Esophagus squamous epithelium (tissue), 5 donors: ENCODE measurements at places on chromosomes 6 and 20.

- H3K27ac ChIP-seq: no peak overlapping the region
- H3K4me3 ChIP-seq: no peak overlapping the region
- DNase-seq: no peak
- no peaks in the 10 kb centered on the region for H3K27me3 ChIP-seq
Observed at GRCh38 chr6:104126315-104127005, 733.3 kb downstream of the HACE1 start.

- no peaks in the 10 kb centered on the region for H3K36me3 ChIP-seq
- H3K27ac ChIP-seq: no peak overlapping the region
- H3K4me1 ChIP-seq: no peaks in the 10 kb centered on the region
- H3K4me3 ChIP-seq: no peak overlapping the region
- no peak for DNase-seq
Observed at GRCh38 chr6:104887350-104887749, 27.6 kb upstream of the HACE1 start.

- H3K4me1 ChIP-seq: peaks cover 80% of the 10 kb centered on the region
- H3K4me3 ChIP-seq: no peak overlapping the region
- no peak for DNase-seq
- no peak overlapping the region for H3K27ac ChIP-seq
Observed at GRCh38 chr20:17651129-17651759, 30.8 kb downstream of the RRBP1 start.

DNA sequence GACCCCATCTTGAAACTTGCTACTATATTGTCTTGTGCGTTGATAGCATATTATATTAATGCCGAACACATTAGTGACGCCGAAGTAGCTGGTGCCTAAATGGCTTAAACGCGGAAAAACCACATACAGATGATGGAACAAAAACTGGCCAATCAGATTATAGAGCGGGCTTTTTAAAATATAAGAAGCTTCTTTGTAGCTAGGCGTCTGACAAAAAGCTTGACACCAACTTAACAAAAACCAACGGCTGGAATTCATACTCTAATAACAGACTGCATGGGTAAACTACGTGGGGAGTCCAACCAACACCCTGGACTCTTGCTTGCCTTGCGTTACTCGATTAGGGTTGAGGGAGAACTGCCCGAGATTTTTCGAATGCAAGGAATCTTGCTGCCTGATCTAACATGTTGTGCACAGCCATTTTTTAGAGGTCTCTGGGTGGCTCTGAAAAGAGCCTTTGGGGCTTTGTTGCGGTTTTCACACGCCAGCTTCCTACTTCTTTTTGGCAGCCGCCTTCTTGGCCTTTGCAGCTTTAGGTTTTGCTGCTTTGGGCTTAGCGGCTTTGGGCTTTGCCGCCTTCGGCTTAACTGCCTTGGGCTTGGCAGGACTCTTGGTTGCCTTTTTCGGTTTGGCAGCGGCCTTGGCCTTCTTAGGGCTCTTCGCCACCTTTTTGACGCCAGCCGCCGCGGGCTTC is 45.7 kb downstream of the OR2B2 start:
- no peak for DNase-seq
- peaks cover 62% of the 10 kb centered on the region for H3K27me3 ChIP-seq
- peaks cover 41% of the 10 kb centered on the region for H3K4me1 ChIP-seq
- peak overlapping the region; percentile 63 for H3K4me3 ChIP-seq

- H3K36me3 ChIP-seq: no peaks in the 10 kb centered on the region
- peaks cover 8% of the 10 kb centered on the region for H3K4me1 ChIP-seq
- no peak overlapping the region for H3K27ac ChIP-seq
- DNase-seq: no peak
- no peaks in the 10 kb centered on the region for H3K27me3 ChIP-seq
Observed at GRCh38 chr20:33863440-33864323, 52.5 kb downstream of the CHMP4B start.

GRCh38 chr6:21941926-21942325 is 348.4 kb downstream of the SOX4 start:
- H3K4me1 ChIP-seq: no peaks in the 10 kb centered on the region
- H3K36me3 ChIP-seq: no peaks in the 10 kb centered on the region
- no peak overlapping the region for H3K4me3 ChIP-seq
- no peak overlapping the region for H3K27ac ChIP-seq
- H3K27me3 ChIP-seq: no peaks in the 10 kb centered on the region
- DNase-seq: no peak

DNA sequence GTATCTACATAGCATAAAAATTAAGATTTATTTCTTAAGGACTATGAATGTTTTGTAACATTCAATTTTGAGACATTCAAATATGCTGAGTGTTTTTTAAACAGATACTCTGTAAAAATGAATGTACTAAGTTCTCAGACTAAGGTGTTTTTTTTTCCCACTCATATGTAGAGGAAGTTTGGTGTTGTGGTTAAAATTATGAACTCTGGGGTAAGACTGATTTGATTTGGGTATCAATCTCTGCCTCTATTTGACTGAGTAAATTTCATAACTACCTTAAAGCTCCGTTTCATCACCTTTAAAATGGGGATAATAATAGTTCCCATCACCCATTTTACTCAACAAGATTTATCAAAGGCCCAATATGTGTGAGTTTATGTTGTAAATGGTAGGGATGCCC is 386.6 kb upstream of the FLRT3 start:
- H3K4me3 ChIP-seq: no peak overlapping the region
- H3K4me1 ChIP-seq: no peaks in the 10 kb centered on the region
- DNase-seq: no peak
- H3K27ac ChIP-seq: no peak overlapping the region
- H3K27me3 ChIP-seq: no peaks in the 10 kb centered on the region

DNA sequence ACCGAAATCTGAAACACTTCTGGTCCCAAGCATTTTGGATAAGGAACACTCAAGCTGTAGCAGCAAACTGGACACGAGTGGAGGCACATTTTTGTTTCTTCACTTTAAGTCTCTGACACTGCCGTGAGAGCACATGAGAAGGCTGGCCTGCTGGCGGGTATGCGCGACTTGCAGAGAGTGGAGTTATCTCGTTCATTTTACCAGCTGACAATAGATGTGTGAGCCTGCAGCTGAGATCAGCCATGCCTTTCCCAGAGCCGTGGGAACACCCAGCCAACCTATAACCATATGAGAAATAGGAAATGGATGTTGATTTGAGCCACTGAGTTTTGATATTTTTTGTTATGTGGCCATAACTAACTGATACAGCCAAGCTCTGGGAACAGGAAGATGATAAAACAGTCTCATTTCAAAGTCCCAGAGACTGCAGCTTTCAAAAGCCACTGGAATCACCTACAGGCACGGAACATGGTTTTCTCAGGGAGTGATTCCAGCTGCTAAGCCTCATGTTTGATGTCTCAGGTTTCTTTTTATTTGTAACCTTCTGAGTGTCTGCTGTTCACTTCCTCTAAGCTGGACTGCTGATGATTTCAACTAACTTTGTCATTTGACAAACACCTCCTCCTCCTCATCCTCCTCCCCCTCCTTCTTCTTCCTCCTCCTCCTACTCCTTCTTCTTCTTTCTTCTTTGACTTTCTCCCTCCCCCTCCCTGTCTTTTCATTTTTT is 28.6 kb upstream of the LAMP5 start:
- DNase-seq: no peak
- H3K4me1 ChIP-seq: no peaks in the 10 kb centered on the region
- H3K27me3 ChIP-seq: no peaks in the 10 kb centered on the region
- no peak overlapping the region for H3K4me3 ChIP-seq

DNA sequence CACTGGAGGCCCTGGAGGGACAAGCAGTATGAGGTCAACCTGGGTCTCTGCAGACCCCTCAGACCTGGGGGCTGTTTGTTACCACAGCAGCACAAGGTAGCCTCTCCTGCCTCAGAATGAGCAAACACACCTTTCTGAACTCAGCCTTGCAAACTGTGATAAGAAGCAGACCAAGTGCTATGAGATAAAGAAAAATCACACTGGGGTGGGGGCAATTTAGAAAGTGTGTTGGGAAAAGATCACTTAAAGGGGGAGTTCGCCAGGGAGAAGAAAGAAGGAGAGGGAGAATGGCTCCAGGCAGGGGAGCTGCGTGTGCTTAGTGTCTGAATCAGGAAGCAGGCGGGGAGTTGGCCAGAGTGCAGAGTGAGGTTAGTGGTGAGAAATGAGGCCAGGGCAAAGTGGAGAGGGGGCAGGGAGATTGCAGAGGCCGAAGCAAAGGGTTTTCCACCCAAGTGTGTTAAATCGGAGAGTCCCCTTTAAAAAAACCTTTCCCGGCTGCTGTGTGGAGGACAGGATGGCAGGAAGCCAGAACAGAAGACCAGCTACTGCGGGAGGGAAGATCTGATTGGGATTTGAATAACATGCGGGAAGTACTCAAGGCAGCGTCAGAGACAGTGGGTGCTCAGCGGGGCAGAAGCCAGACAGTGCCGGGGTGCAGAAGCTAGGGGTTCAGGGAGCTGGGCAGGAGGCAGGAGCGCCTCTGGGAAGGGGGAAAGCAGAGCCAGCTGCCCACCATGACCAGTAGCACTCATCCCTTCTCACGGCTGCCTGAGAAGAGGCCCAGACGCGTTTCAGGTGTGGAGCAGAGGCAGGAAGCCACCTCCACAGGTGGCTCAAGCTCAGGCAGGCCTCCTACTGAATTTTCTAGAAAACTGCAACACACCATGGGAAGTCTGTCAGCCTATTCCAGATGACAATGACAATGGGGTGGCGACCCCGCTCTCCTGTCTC is 9.0 kb downstream of the ADA start:
- peak overlapping the region; percentile 1 for H3K4me3 ChIP-seq
- H3K36me3 ChIP-seq: no peaks in the 10 kb centered on the region
- DNase-seq: no peak
- peaks cover 30% of the 10 kb centered on the region for H3K4me1 ChIP-seq
- H3K27ac ChIP-seq: peak overlapping the region; percentile 86

DNA sequence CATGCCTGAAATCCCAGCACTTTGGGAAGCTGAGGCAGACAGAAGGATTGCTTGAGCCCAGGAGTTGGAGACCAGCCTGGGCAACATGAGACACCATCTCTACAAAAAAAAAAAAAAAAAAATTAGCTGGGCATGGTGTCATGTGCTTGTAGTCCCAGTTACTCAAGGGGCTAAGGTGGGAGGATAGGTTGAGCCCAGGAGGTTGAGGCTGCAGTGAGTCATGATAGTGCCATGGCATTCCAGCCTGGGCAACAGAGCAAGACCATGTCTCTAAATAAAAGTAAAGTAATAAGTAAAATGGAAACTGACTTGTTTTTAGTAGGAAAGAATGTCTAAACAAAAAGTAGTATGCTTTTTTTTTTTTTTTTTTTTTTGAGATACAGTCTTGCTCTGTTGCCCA is 240.7 kb downstream of the ARID1B start:
- no peak overlapping the region for H3K27ac ChIP-seq
- H3K4me1 ChIP-seq: no peaks in the 10 kb centered on the region
- no peaks in the 10 kb centered on the region for H3K36me3 ChIP-seq
- no peak overlapping the region for H3K4me3 ChIP-seq
- H3K27me3 ChIP-seq: no peaks in the 10 kb centered on the region

GRCh38 chr6:6925391-6926164 is 182.2 kb upstream of the RREB1 start:
- no peak overlapping the region for H3K4me3 ChIP-seq
- no peaks in the 10 kb centered on the region for H3K36me3 ChIP-seq
- H3K27me3 ChIP-seq: no peaks in the 10 kb centered on the region
- H3K27ac ChIP-seq: peak overlapping the region; percentile 87
- DNase-seq: no peak

- no peaks in the 10 kb centered on the region for H3K4me1 ChIP-seq
- H3K27ac ChIP-seq: no peak overlapping the region
- H3K27me3 ChIP-seq: no peaks in the 10 kb centered on the region
- no peaks in the 10 kb centered on the region for H3K36me3 ChIP-seq
- no peak for DNase-seq
Observed at GRCh38 chr6:78832091-78832808, 35.1 kb upstream of the IRAK1BP1 start.

- H3K4me1 ChIP-seq: peaks cover 7% of the 10 kb centered on the region
- DNase-seq: no peak
- H3K4me3 ChIP-seq: no peak overlapping the region
- no peak overlapping the region for H3K27ac ChIP-seq
Observed at GRCh38 chr20:63054681-63055240, 48.0 kb upstream of the BHLHE23 start.

DNA sequence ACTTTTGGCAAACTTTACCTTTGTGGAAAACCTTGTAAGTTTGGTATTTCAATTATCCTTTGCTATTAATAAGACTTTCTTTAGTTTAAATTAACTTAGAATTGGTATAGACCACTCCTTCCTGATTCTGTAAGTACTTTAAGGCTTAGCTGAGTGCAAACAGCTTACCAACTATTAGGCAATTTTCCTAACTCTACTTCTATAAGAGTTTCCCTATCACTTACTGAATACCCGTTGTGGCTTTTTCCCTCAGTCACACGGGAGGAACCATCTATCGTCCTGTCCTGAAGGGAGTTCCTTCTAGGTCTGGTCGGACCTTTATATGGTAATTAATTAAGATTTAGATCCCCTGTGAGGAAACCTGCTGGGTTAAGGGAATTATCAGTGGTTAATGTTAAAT is 9.6 kb downstream of the SLC35A1 start:
- H3K36me3 ChIP-seq: peaks cover 41% of the 10 kb centered on the region
- no peaks in the 10 kb centered on the region for H3K4me1 ChIP-seq
- no peaks in the 10 kb centered on the region for H3K27me3 ChIP-seq
- H3K27ac ChIP-seq: no peak overlapping the region
- no peak for DNase-seq
- H3K4me3 ChIP-seq: no peak overlapping the region

- H3K27ac ChIP-seq: no peak overlapping the region
- H3K4me1 ChIP-seq: no peaks in the 10 kb centered on the region
- DNase-seq: no peak
Observed at GRCh38 chr6:110799189-110799588, 16.1 kb downstream of the CDK19 start.
